Gastrocnemius medialis (tissue), 4 donors: ENCODE measurements at places on chromosomes 12 and 14.

DNA sequence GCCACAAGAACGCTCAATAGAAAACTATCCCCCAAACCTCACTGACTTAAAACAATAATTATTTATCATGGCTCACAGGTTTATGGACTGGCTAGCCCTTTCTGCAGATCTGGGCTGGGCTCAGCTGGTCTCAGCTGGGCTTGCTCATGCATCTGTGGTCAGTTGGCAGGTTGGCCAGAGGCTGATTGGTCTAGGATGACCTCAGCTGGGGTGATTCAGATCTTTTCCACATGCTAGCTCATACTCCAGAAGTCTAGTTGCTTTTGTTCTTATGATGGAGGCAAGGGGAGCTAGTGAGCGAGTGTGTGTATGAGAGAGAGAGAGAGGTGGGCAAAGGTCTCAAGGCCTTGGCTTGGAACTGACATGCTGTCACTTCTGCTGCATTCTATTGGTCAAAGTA lies 181.2 kb upstream of the NRXN3 start:
- peak; percentile 21 for DNase-seq

DNA sequence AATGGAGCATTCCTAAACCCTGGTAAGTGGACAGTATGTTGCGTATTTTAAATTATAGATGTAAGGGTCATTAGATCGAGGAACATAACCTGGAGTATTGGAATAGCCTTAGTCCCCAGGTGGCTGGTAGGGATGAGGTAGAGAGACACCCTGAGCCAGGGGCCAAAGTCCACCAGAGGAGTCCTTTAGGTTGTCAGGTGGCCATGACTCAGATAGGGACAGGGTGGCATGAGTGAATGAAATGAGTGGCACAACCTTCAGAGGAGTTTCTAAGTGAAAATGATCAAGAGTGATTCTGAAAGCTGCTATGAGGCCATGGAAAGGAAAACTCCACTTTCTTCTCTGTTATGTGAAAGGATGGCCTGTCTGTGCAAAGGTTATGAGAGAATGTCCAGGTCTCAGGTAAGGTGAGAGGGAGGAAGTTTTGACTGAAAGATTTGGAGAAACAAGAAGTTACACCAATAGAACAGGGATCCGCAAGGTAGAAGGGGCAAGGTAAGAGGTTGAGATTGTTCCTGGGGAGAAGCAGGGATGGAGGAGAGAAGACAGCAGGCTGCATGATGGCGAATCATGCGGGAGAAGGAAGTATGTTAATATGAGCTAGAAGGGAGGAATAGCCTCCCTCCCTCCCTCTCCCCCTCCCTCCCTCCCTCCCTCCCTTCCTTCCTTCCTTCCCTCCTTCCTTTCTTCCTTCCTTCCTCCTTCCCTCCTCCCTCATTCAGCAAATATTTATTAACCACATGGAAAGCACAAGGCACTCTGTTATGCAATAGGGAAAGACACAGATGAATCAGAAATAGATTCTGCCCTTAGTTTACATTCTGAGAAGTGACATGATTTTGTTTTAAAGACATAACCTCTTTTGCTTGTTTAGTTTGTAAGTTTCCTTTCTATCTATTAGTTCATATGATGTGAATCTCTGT lies 14.0 kb upstream of the RIPK3 start:
- DNase-seq, result no peak

GRCh38 chr12:93838193-93838592 lies 161.0 kb downstream of the CRADD start:
- DNase-seq, result no peak

GRCh38 chr12:96247563-96247962 lies 53.4 kb downstream of the ELK3 start:
- no peak for DNase-seq

- DNase-seq, result peak; percentile 71
Observed at GRCh38 chr12:121811434-121812319, 7.9 kb downstream of the SETD1B start.

DNA sequence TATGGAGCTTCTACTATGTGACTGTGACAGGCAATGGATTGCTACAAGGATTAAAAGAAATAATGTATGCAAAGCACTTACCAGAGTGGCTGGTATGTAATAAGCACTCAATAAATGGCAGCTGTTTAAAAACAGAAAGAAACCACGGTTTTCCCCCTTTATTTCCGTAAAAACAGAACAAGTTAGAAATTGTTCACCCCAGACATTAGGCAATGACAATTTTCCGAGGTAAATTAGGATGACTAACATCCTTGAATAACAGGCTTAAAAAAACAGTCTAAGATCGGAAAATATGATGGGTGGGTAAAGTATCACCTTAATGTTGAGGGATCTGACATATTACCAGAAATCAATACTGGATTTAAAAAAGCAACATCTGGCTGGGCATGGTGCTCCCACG lies 20.9 kb upstream of the CNIH1 start:
- DNase-seq, result no peak

DNA sequence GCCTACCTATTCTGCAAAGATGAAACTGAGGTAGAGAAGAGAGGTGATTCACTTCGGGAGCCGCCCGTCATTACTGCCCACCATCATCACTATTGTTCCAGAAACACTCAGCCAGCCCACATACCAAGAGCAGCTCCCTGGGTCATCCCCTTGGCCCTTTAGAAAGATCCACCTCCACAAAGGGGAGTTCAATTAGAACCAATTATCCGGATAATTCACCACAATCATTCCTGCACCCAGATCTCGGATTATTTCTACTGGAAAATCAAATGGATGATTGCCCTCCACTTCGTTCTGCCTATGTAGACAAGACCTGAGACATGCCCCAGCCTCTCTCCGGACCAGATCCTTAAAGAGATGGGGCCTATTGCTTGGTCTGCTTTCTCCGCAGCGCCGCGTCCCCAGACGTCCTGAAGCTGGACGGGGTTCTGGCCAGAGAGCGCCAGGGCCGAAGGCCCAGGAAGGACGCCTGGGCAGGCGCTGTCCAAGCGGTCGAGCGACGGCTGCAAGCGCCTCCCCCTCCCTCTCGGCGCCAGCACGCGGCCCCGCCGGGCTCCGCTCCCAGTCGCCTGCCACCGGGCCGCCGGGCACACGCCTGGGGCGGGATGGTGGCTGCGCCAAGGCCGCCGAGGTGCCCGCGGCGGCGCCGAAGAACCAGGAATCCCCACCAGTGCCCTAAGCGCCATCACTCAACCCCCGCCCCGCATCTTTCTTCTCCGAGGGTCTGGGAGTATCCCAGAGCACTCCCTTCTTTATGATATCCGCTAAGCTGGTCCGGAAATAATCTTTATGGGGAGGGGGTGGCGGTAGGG lies 1.3 kb upstream of the ASCL1 start:
- no peak for DNase-seq

- no peak for DNase-seq
Observed at GRCh38 chr12:122026706-122027333, 5.1 kb downstream of the BCL7A start.

DNA sequence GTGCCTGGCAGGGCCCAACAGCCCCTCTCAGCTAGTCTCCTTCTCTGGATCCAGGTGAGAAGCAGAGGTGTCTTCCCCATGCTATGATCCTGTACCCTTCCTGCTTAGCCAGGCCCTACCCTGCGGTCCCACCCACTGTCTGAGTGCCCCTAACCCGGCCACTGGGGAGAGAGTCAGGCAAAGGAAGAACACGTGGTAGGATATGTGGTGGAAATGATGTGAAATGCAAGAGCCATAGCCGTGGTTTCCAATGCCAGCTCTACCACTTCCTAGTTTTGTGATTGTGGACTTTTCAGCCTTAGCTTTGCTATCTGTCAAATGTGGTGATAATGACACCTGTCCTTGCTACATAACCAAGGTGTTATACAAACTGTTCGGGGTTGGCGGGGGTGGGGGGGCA lies 15.8 kb downstream of the KRT2 start:
- DNase-seq, result no peak

- DNase-seq, result no peak
Observed at GRCh38 chr12:5803532-5803931, 141.5 kb downstream of the ANO2 start.

DNA sequence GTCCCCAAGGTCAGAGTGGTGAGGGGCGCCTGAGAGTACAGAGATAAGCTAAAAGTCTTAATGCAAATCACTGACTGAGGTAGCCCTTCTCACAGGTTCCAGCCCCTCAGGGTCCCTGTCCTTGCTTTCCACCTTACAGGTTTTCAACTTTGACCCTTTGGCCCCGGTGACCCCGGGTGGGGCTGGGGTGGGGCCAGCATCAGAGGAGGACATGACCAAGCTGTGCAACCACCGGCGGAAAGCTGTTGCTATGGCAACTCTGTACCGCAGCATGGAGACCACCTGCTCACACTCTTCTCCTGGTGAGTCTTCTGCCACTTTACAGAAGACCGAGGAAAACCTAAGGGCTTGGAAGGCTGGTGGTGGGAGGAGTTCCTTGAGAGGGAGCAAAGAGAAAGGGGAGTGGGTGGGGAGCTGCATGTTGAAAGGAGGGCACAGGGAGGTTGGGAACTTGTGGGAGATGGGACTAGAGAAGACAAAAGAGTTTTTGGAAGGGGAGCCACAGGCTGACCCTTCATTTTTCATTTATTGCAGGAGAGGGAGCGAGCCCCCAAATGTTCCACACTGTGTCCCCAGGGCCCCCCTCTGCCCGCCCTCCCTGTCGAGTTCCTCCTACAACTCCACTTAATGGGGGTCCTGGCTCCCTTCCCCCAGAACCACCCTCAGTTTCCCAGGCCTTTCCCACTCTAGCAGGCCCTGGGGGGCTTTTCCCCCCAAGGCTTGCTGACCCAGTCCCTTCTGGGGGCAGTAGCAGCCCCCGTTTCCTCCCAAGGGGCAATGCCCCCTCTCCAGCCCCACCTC lies 2.4 kb downstream of the MBD6 start:
- DNase-seq, result no peak

GRCh38 chr12:108606492-108606891 lies 8.6 kb upstream of the TMEM119 start:
- no peak for DNase-seq

DNA sequence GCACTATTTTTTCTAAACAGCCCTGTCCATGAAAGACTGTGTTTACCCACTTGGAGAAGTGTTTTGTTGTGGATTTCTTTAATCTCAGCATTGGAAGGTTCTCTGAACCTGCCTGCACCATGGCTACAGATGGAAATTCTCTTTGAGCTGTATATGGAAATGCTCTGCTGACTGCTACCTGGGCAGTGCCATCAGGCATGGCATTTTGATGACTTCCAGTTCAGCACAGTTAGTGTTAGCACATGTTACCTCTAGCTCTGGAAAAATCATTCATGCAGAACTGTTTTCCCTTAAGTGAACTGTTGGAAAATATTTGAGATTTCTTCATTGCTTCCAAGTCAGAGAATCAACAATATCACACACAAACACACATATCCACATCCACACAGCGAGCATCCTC lies 52.6 kb upstream of the RIC8B start:
- DNase-seq, result no peak

- no peak for DNase-seq
Observed at GRCh38 chr12:61009192-61009591, 1251.0 kb upstream of the USP15 start.

DNA sequence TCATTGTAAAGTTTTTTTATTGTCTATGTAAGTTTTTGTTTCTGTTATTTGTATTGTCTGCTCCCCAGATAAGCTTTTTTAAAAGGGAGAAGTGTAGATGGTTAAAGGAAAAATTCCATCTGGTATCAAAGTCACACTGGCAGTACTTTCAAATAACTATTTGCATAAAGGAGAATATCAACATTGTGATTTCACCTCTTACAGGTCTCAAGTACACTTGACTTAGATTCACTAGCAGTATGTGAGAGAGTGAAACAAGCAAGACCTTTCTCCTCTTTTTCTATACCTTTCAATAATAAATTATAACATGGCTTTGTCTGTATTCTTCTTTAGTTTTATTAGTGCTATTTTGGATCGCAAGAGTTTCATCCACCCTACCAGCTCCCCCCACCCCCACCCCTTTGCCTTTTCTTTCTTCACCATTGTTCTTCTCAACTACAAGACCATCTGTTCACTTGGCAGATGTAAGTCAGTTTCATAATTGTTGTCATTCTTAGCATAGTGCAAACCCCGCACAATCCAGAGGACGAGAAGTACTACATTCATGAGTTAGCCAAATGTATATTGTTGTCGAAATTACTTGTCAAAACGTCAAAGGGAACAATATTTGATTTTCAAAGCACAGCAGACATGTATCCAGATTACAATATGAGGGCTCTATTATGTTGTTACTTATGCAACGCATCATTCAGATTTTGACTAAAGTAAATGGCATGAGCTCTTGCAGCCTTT lies 602.7 kb upstream of the FLRT2 start:
- no peak for DNase-seq

DNA sequence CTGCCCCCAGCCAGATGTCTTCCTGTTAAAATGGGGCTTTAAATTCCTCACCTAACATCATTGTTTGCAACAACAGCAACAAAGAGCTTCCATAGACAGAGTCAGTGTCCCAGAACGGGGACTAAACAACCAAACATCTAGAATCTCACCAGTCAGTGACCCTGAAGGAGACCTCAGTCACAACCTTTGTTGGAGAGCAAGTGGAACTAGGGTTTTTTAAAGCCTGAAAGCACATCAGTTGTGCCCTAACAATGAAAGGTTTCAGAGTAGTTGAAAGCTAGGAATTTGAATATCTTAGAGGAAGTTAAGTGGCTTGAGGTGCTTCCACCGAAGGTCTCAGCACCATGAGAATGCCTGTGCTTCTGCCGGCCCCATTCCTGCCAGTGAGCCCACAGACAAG lies 5.0 kb upstream of the ALDH2 start:
- no peak for DNase-seq

DNA sequence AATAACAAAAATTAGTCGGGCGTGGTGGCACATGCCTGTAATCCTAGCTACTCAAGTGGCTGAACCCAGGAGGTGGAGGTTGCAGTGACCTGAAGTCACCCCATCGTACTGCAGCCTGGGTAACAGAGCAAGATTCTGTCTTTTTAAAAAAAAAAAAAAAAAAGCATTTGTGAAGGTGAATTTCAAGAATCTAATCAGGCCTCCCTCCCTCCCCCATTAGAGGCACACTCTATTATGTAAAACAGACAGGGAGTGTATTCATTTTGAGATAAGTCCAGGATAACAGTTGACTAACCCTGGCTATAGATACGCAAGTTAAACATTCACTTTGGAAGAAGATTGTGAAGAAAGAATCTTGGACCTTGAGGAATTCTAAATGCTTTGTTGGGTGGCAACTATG lies 2.9 kb downstream of the RESF1 start:
- DNase-seq, result no peak

GRCh38 chr12:51254536-51254935 lies 15.7 kb downstream of the SMAGP start:
- no peak for DNase-seq

GRCh38 chr12:93094988-93095737 lies 166.1 kb upstream of the EEA1 start:
- DNase-seq, result no peak

GRCh38 chr14:20631880-20632389 lies 9.6 kb downstream of the OR6S1 start:
- DNase-seq, result no peak

- DNase-seq, result no peak
Observed at GRCh38 chr14:92490239-92490959, 23.2 kb upstream of the RIN3 start.

DNA sequence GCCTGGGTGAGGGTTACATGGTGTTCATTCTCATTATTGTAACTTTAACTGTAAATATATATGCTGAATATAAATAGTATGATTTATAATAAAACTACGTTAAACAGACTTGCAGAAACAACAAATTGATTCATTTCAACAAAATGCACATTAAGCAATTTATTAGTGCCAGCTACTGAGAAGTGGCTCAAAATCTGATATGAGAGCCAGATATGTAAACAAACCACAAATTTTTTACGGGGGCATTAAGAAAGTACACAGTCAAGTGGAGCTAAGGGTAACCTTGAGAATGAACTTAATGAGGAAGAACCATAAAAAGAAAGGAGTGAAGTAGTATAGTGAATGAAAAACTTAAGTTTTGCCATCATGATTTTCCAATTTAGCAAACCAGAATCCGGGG lies 40.3 kb downstream of the CEP128 start:
- no peak for DNase-seq
